ENCODE measurements at places on chromosomes 3 and 15. TPM values are rescaled to one million over a fixed set of nuclear protein-coding genes. Genes with fewer than 3 reads are reported as not detected.

Gene CACNA1D
- 0.45 TPM for total RNA-seq

- no peak for DNase-seq
These were observed 142.3 kb upstream of the CHL1 start for GRCh38 chr3:54240-54639.

DNA sequence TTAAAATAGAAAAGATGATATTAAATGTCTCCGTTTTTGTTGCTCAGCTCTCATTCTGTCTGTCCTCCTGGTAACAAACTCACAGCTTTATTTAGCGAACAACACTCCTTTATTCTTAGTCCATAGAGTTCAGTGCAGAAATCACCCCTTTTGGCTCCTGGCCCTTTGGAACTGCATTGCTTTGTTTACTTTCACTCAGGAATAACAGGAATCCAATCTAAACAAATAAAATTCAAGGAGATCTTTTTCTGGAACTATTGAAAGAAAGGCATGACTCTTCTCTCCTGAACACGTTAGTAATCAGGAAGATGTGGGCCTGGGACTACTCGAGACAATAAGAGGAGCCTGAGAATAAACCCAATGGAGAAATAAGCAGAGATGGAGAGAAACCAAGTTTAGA is 409.2 kb downstream of the DIPK2A start:
- DNase-seq = no peak

DNA sequence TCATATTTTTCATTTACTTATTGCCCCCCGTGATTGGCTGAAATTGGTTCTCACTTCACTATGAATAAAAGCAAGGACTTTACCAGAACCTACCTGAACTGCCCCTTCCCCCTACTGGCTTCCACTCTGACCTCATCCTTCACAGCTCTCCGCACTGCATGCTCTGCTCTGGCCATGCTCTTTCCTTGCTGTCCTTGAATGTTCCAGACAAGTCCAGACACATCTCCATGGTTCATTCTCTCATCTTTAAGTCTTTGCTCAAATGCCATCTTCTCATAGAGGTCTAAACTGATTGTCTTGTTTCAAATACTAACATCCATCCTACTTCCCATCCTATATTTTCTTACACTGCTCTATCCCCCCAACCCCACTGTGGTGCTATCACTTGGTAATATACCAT is 129.4 kb downstream of the CHST2 start:
- DNase-seq = no peak

- DNase-seq = no peak
These were observed 109.6 kb downstream of the FAM174B start for GRCh38 chr15:92545996-92546395.

DNA sequence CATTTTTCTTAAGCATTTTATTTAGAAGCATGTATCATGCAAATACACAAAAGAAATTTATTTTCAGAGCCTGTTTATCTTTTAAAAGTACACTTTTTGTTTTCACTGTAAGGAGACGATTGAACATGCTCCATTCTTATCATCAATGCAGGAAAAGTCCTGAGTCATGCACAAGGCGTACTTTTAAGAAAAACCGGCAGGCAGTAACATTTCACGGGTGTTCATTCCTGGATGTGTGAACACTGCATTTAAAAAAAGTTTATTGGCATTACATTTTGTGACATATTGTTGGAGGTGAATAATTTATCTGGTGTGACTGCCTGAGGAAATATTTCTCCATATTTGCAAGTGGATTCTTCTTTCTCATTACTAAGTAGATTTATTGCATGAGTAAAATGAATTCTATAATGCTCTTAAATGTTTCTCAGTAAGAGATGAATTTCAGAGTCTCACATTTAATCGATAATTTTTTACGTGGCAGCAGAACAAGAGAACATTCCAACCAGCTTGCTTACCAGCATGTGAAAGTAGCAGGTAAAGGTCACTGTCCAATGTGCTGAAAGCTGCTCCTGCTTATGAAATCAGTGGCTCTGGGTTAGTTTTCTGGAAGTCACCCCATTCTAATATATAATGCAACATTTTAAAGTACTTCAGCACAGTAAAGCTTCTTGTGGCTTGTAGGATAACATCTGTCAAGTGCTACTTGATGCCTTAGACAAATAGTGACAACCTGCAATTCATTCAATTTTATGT is 87.0 kb downstream of the SV2B start:
- no peak for DNase-seq

Gene SNTN
- not detected for total RNA-seq

- DNase-seq = no peak
These were observed 2.1 kb upstream of the SEMA3B start for GRCh38 chr3:50266836-50267235.

DNA sequence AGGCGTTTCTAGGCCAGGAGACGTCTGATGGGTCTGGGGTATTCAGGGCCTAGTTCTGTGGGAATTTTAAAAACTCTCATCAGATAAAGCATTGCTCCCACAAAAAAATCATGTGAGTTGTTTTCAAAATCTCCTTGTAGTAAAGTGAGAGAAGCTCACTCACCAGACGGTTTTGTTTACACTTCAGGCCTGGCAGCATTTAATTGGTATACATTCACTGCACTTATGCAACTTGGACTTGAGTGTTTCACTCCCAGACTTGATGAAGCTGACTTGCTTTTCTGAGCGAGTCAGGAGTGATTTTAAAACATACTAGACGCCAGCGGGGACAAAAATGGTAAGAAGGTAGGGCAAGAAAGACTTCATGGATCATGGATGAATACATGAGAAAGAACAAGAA is 75.2 kb downstream of the SLCO3A1 start:
- DNase-seq = no peak

GRCh38 chr15:72474466-72474911 is 359 bp downstream of the ARIH1 start:
- peak; percentile 91 for DNase-seq

DNA sequence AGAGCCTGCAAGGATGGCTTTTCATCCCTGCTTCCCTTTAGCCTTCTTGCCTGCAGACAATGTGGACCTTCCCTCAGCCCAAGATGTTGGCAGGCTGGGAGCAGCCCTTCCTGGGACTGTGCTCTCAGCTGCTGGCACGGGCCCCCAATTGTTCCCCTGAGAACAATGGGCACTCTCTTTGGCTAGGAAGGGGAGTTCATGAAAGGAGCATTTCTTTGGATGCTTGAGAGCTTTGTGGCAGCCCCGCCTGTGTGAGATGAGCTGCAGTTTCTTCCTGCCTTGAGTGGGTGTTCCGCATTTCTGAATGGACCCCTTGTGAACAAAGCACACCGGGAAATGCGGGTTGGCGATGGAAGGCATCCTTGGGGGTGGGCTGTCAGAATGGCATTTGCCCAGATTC is 35.0 kb upstream of the BSN start:
- DNase-seq = no peak

GRCh38 chr15:65632780-65633375 is 11.1 kb downstream of the SLC24A1 start:
- DNase-seq = no peak

Gene DPPA4
- total RNA-seq = not detected

- no peak for DNase-seq
These were observed 53.0 kb downstream of the PDIA5 start for GRCh38 chr3:123119802-123120201.

DNA sequence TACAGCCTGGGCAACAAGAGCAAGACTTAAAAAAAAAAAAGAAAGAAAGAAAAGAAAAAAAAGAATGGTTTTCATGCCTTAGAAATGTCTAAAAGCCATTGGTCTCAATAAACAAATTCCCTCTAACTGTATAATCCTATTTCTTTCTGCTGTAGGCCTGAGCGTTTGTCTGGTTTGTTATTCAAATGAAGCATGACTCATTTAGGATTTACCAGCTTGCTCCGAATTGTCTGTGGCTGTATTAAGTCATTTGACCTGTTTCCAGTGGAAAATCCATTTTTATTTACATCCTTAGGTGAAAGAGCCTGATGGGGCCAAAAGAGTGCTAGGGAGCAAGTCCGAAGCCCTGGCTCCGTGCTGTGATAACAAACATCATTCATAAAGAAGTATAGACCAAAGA is 73.8 kb downstream of the BDH1 start:
- no peak for DNase-seq

Gene FETUB
- total RNA-seq = not detected

- peak; percentile 87 for DNase-seq
These were observed 26.6 kb downstream of the SEC61A1 start for GRCh38 chr3:128078875-128079274.

Gene CCR3
- not detected for total RNA-seq

GRCh38 chr3:3065876-3066275 is 44.3 kb downstream of the IL5RA start:
- no peak for DNase-seq

GRCh38 chr3:184977796-184978195 is 165.8 kb downstream of the VPS8 start:
- DNase-seq = no peak

DNA sequence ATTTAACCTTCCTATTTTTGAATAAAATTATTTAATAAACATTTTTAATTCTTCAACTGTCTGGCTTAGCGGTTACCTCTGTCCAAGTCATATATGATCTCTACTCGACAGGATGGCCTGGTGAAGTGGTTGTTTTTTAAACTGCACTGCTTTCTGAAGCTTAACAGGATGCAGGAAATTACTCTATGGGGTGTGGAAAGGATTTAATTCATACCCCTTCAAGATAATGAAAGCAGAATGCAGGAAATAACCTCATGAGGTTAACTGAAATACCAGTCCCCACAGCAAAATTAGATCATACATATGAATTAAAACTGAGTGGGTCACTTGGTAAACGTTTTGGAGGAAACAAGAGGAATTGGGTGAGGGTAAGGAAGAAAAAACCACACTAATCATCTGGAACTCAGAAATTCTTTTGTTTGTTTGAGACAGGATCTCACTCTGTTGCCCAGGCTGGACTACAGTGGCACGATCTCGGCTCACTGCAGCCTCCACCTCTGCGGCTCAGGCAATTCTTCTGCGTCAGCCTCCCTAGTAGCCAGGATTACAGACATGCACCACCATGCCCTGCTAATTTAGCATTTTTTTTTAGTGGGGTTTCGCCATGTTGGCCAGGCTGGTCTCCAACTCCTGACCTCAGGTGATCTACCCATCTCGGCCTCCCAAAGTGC is 50.1 kb downstream of the LYSMD4 start:
- no peak for DNase-seq

Gene RASL12
- 4.7 TPM for total RNA-seq

GRCh38 chr15:44064706-44065105 is 130.4 kb downstream of the FRMD5 start:
- no peak for DNase-seq

Gene TERC
- 9.8 TPM for total RNA-seq

DNA sequence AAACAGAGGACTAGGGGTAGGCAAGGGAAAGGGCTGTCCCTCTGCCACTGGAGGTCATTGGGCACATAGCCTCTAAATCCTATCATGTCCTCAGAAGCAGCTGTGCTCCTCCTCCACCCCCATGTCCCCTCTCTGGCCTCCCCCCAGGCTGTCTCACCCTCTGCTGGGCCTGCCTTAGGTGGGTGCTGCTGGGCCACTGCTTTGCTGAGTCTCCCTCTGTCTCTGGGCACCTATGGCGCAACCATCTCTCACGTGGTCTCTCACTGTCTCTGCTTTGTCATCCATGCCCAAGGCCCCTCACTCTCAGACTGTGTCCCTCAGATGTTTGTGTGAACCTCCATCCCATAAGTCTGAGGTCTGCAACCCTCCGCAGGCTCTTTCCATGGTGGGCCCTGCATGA is 35.0 kb upstream of the IQCF6 start:
- no peak for DNase-seq

GRCh38 chr3:119207512-119207875 is 33.2 kb downstream of the B4GALT4 start:
- DNase-seq = no peak

DNA sequence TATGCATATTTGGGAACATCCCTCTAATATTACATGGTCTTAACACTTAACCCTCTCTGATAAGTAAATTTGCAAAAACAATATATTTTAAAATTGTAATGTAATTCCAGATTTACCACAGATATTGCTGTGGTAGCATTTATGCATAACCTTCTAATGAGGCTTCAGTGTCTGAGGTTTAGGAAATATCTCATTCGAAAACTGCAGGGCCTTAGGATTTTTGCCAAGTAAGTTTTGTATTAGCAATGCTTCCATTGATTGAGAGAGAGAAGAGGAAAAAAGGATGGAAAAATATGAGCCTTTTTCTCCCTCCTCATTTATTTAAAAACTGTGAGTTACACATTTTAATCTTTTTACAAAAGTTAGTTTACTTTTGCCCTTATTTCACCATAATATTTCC is 294.6 kb downstream of the EPHA3 start:
- DNase-seq = no peak

GRCh38 chr3:23829242-23829934 is 23.6 kb downstream of the UBE2E1 start:
- DNase-seq = no peak

DNA sequence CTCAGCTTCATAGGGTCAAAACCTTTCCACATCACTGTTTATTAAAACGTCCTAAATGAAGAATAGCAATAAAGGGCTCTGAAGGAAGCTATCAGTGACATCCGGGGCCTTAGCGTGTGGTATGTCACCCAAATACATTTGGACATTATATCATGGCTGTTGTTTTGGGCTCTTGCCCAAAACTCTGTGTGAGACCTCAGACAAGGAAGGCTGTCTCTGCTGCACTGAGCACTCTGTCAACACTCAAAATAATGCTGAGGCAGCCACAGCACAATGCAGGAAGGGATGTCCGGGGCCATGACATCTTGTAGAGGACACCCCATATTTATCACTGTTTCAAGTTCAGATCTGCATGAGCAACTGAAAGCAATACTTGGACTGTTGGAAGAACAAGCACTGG is 293.8 kb upstream of the WNT5A start:
- no peak for DNase-seq

- no peak for DNase-seq
These were observed 100.8 kb upstream of the AZI2 start for GRCh38 chr3:28449398-28449797.

DNA sequence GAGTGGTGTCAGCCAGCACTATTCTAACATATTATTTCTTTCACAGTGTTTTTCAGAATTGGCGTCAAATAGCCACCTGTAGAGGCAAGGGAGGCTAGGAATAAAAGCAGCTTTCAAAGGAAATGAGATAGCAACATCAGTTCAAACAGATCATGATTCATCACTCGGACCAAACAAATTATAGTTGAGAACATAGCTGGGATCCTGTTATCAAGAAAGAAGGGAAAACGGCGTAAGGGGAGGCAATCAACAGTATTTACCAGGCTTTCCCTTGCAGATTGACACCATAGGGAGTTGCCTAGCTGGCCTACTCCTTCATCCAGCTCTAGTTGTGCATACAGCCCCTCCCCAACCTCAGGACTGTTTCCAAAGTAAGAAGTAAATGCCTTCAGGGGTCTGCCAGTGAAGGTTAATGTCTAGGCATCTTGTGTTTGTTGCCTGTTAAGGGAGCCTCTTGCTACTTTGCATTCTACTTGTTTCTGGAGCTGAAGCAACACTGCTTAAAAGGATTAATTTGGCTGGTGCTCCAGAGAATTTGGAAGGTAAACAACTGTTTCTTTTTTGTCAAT is 286.5 kb downstream of the NSUN3 start:
- no peak for DNase-seq

Gene CPLX3
- not detected for total RNA-seq

Gene NANOGP8
- total RNA-seq = not detected

- DNase-seq = no peak
These were observed 54.0 kb upstream of the TMEM108 start for GRCh38 chr3:132984181-132984580.

- DNase-seq = no peak
These were observed 4.3 kb downstream of the BTBD1 start for GRCh38 chr15:83062768-83063180.

GRCh38 chr3:136232413-136232812 is 17.7 kb upstream of the PCCB start:
- no peak for DNase-seq

Gene ZNF502
- 4.3 TPM for total RNA-seq

Gene SEMA6D
- 4.9 TPM for total RNA-seq

Gene TTLL13
- not detected for total RNA-seq

Gene SEC61A1
- 226 TPM for total RNA-seq
